ENCODE measurements at places on chromosomes 3 and 15.

- no peak for DNase-seq
These were observed 118.1 kb downstream of the SLC25A26 start for GRCh38 chr3:66338927-66339326.

GRCh38 chr15:46569781-46570180 is 935.0 kb downstream of the SQOR start:
- DNase-seq = no peak

DNA sequence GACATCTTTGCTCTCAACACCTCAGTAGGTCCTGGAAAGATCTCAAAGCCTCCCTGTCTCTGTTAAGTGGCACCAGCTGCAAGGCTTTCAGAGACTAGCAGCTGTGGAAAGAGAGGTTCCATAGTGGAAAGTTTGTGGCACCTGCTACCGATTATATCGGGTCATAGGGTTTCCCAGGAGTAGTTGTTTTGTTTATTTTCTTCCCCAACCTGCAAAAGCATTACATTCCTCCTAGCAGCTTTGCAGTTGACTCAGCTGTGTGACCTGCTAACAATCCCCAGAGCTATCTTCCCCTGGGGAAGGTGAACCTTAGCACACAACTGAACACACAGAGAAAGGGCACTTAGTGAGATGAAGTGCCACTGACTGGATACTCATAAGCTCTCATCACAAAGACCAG is 598.9 kb upstream of the GRM7 start:
- no peak for DNase-seq

GRCh38 chr3:102866845-102867244 is 432.0 kb downstream of the ZPLD1 start:
- no peak for DNase-seq

DNA sequence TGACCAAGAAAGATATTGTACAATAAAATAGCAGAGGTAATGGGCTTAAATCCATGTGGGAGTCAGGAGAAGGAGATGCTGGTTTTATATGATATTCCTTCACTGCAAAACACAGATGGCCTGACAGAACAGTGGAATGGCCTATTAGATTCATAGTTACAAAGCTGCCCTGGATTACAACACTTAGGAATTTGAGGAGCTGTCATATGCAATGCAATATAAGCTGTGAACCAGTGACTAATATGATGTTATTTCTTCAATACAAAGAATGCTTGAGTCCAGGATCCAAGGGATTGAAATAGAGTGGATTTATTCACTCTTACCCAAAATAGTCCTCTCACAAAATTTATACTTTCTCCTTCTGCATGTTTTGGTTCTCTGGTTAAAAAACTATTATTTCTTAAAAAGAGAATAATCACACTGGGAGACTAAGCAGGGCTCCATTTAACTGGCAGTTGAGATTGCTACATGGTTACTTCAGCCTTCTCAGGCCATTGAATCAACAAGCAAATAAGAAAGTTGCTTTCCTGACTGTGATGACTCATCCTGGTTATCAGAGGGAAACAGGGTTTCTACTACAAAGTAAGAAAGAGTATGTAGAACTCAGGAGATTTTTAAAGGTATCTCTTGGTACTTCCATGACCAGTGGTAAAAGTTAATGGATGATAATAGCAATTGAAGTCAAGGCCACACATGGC is 79.8 kb upstream of the ZPLD1 start:
- DNase-seq = no peak

GRCh38 chr3:194091141-194091540 is 44.8 kb upstream of the HES1 start:
- no peak for DNase-seq

- DNase-seq = no peak
These were observed 13.3 kb downstream of the EIF3J start for GRCh38 chr15:44550256-44550655.

- no peak for DNase-seq
These were observed 7.4 kb upstream of the OCA2 start for GRCh38 chr15:28106294-28107110.

Measured in globus pallidus (tissue), 1 donor.